Thyroid gland (tissue), 4 donors: ENCODE measurements at places on chromosomes 12 and 14. TPM values are rescaled to one million over a fixed set of nuclear protein-coding genes. Genes with fewer than 3 reads are reported as not detected.

FITM1 gene
- 0.63 TPM for total RNA-seq

GRCh38 chr12:69131077-69131476 lies 108.3 kb upstream of the CPSF6 start:
- no peaks in the 10 kb centered on the region for H3K27me3 ChIP-seq
- no peak overlapping the region for H3K27ac ChIP-seq
- DNase-seq, result no peak

GRCh38 chr12:54196396-54196795 lies 7.6 kb upstream of the SMUG1 start:
- H3K27me3 ChIP-seq, result no peaks in the 10 kb centered on the region
- no peaks in the 10 kb centered on the region for H3K4me1 ChIP-seq
- H3K36me3 ChIP-seq, result no peaks in the 10 kb centered on the region
- H3K27ac ChIP-seq, result no peak overlapping the region

NDRG2 gene
- 152 TPM for total RNA-seq

NOP9 gene
- 22.3 TPM for total RNA-seq

BICDL1 gene
- 52.0 TPM for total RNA-seq

- H3K27me3 ChIP-seq, result no peaks in the 10 kb centered on the region
- H3K27ac ChIP-seq, result no peak overlapping the region
- no peaks in the 10 kb centered on the region for H3K36me3 ChIP-seq
- DNase-seq, result no peak
- H3K4me3 ChIP-seq, result no peak overlapping the region
- H3K4me1 ChIP-seq, result no peaks in the 10 kb centered on the region
Observed at GRCh38 chr12:72365151-72365550, 93.0 kb downstream of the TRHDE start.

DNA sequence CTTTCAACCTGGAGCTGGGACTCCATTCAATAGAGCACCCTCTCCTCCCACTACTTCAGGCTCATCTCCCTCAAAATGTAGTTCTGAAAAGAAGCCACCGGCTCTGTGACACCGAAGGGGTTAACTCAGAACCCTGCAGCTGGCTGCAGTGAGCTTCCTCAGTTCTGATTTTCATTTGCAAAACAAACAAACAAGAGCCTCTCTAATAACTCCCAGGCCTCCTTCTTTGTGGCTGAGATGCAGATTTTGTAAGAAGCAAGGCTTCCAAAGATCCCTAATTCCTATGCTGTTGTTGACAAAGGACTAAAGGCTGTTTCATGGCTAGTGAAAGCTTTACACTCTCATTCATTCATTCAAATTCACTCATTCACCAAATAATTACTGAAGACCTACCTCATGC lies 333.4 kb upstream of the TBX3 start:
- H3K4me3 ChIP-seq, result no peak overlapping the region
- no peaks in the 10 kb centered on the region for H3K4me1 ChIP-seq
- no peak overlapping the region for H3K27ac ChIP-seq
- DNase-seq, result no peak
- H3K27me3 ChIP-seq, result no peaks in the 10 kb centered on the region

TPH2 gene
- total RNA-seq, result not detected

- H3K36me3 ChIP-seq, result no peaks in the 10 kb centered on the region
- DNase-seq, result no peak
- no peak overlapping the region for H3K4me3 ChIP-seq
- no peaks in the 10 kb centered on the region for H3K27me3 ChIP-seq
- no peaks in the 10 kb centered on the region for H3K4me1 ChIP-seq
- no peak overlapping the region for H3K27ac ChIP-seq
Observed at GRCh38 chr14:72709916-72710611, 183.8 kb downstream of the DPF3 start.

HOXC6 gene
- total RNA-seq, result not detected

TMED10 gene
- total RNA-seq, result 389 TPM

DNA sequence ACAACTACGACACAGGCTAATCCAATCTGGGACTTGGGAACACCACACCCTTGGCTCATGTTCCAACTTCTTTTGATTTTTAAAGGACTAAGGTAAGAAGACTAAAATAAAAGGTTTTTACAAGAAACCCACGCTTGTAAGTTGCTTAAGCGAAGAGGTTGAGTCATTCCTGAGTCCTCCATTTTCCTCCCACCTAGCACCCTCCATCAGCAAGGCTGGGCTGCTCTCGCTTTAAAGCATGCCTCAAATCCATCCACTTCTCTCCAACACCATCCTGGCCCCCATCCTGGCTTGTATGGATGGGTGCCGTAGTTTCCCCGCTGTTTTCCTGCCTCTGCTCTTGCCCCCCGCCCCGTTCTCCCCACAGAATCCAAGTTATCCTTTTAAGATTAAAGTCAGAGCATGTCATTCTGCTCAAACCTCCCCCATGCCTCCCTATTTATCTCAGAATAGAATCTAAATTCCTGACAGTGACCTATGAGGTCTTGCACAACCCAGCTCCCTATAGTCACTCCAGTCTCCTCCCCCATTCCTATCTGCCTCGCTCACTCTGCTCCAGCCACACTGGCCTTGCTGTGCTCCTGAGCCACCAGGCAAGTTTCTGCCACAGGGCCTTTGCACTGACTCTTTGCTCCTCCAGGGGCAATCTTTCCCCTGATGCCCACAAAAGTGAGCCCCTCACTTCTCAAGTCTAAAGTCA lies 34.5 kb downstream of the SCARB1 start:
- H3K4me1 ChIP-seq, result peaks cover 6% of the 10 kb centered on the region
- H3K36me3 ChIP-seq, result no peaks in the 10 kb centered on the region
- no peaks in the 10 kb centered on the region for H3K27me3 ChIP-seq
- peak overlapping the region; percentile 81 for H3K27ac ChIP-seq

GRCh38 chr12:132441871-132442863 lies 47.8 kb upstream of the FBRSL1 start:
- DNase-seq, result peak; percentile 34
- H3K4me3 ChIP-seq, result no peak overlapping the region
- H3K4me1 ChIP-seq, result no peaks in the 10 kb centered on the region
- H3K27me3 ChIP-seq, result no peaks in the 10 kb centered on the region

CCDC196 gene
- total RNA-seq, result not detected

GRCh38 chr12:44788731-44789130 lies 87.4 kb downstream of the NELL2 start:
- no peak overlapping the region for H3K27ac ChIP-seq
- no peaks in the 10 kb centered on the region for H3K4me1 ChIP-seq
- no peaks in the 10 kb centered on the region for H3K27me3 ChIP-seq
- H3K4me3 ChIP-seq, result no peak overlapping the region
- no peak for DNase-seq

- H3K27ac ChIP-seq, result no peak overlapping the region
- no peak for DNase-seq
- no peaks in the 10 kb centered on the region for H3K27me3 ChIP-seq
- no peaks in the 10 kb centered on the region for H3K4me1 ChIP-seq
- H3K36me3 ChIP-seq, result no peaks in the 10 kb centered on the region
Observed at GRCh38 chr12:65660096-65660495, 164.2 kb upstream of the HMGA2 start.

GDF3 gene
- total RNA-seq, result not detected

DNA sequence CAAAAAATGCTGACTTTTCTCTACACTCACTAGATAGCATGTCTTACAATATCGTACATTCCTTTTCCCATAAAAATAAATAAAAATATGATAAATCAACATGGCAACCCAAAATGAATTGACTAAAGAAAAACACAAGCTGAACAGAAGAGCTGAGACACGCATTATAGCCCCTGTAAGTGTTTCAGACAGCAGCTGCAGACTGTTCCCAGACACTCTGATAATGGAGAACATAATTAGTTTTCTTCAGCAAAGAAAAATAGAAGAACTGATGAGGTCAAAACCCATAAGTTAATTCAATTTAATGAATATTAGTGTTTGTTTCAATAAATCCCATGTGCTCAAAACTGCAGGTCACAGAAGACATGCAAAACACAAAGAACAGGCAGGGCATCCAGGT lies 23.8 kb downstream of the ST8SIA1 start:
- no peak overlapping the region for H3K27ac ChIP-seq
- no peak for DNase-seq
- H3K4me3 ChIP-seq, result no peak overlapping the region

- no peak overlapping the region for H3K4me3 ChIP-seq
- H3K36me3 ChIP-seq, result no peaks in the 10 kb centered on the region
- H3K27ac ChIP-seq, result no peak overlapping the region
- no peaks in the 10 kb centered on the region for H3K4me1 ChIP-seq
- no peaks in the 10 kb centered on the region for H3K27me3 ChIP-seq
Observed at GRCh38 chr12:9881988-9882387, 699 bp downstream of the KLRF2 start.

- H3K27me3 ChIP-seq, result no peaks in the 10 kb centered on the region
- H3K4me3 ChIP-seq, result no peak overlapping the region
- no peaks in the 10 kb centered on the region for H3K4me1 ChIP-seq
- H3K36me3 ChIP-seq, result peaks cover 37% of the 10 kb centered on the region
- no peak for DNase-seq
- no peak overlapping the region for H3K27ac ChIP-seq
Observed at GRCh38 chr12:6745741-6746525, 7.0 kb downstream of the MLF2 start.

GRCh38 chr12:11730299-11731041 lies 81.0 kb downstream of the ETV6 start:
- no peaks in the 10 kb centered on the region for H3K36me3 ChIP-seq
- H3K4me3 ChIP-seq, result no peak overlapping the region
- peak overlapping the region; percentile 78 for H3K27ac ChIP-seq
- H3K4me1 ChIP-seq, result peaks cover 60% of the 10 kb centered on the region
- DNase-seq, result peak; percentile 80

DNA sequence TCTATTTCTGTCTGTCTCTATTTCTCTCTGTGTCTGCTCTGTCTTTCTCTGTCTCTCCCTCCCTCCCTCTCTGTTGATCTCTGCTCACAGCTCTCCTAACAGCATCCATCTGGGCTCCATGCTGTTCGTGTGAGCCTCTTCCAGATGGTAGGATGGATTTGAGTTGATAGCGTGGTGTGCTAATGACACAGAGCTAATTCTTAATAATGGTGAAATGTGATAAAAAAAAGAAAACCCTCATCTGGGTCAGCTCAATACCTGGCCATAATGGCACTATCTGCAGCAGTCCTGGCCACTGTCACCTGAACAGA lies 96.4 kb downstream of the AACS start:
- H3K4me1 ChIP-seq, result no peaks in the 10 kb centered on the region
- H3K4me3 ChIP-seq, result no peak overlapping the region
- no peaks in the 10 kb centered on the region for H3K27me3 ChIP-seq

DNA sequence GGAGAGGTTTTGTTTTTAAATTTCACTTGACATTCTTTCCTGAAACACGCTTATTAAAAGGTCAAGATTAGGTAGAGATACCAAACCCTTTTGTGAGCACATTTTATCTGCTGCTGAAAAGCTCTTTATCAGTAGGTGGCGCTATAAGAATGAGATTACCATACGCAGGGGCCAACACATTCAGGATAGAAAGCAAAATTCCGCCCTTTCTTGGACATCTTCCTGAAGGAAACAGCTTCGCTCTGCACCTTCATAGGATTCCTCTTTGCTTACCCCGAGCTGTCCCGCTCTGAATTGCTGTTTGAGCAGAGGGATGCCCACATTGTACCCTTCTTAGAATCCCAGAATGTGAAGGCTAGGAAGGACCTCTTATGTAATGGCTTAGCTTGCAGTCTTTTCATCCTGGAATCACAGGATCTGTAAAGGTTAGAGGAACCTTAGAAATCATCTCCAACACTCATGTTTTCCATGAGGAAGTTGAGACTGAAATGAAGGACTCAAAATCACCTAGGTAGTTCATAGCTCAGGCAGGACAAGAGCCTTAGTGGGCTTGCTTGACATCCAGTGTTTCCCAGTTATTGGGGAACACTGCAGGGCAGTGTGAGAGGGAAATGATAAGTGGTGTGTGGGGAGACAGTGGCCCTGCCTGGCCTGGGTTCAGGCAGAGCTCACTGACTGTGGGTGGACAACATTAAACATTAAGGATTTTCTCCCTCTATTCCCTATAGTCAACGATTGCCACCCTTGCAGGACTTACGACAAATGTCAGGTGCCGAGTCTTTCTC lies 38.7 kb upstream of the CRY1 start:
- H3K36me3 ChIP-seq, result no peaks in the 10 kb centered on the region
- H3K4me1 ChIP-seq, result peaks cover 3% of the 10 kb centered on the region
- no peaks in the 10 kb centered on the region for H3K27me3 ChIP-seq
- no peak overlapping the region for H3K4me3 ChIP-seq
- peak overlapping the region; percentile 66 for H3K27ac ChIP-seq

- H3K4me1 ChIP-seq, result no peaks in the 10 kb centered on the region
- no peaks in the 10 kb centered on the region for H3K27me3 ChIP-seq
- no peak for DNase-seq
- no peak overlapping the region for H3K4me3 ChIP-seq
- no peak overlapping the region for H3K27ac ChIP-seq
Observed at GRCh38 chr14:72315714-72316113, 383.5 kb downstream of the RGS6 start.

TMEM19 gene
- total RNA-seq, result 50.0 TPM

SYT10 gene
- total RNA-seq, result not detected

- DNase-seq, result no peak
- H3K36me3 ChIP-seq, result peaks cover 12% of the 10 kb centered on the region
- H3K27ac ChIP-seq, result no peak overlapping the region
- H3K27me3 ChIP-seq, result no peaks in the 10 kb centered on the region
Observed at GRCh38 chr12:56120158-56120846, 2.2 kb downstream of the ZC3H10 start.

GRCh38 chr14:105162669-105162979 lies 6.0 kb downstream of the JAG2 start:
- no peaks in the 10 kb centered on the region for H3K36me3 ChIP-seq
- no peak for DNase-seq
- no peak overlapping the region for H3K27ac ChIP-seq
- H3K27me3 ChIP-seq, result no peaks in the 10 kb centered on the region

DNA sequence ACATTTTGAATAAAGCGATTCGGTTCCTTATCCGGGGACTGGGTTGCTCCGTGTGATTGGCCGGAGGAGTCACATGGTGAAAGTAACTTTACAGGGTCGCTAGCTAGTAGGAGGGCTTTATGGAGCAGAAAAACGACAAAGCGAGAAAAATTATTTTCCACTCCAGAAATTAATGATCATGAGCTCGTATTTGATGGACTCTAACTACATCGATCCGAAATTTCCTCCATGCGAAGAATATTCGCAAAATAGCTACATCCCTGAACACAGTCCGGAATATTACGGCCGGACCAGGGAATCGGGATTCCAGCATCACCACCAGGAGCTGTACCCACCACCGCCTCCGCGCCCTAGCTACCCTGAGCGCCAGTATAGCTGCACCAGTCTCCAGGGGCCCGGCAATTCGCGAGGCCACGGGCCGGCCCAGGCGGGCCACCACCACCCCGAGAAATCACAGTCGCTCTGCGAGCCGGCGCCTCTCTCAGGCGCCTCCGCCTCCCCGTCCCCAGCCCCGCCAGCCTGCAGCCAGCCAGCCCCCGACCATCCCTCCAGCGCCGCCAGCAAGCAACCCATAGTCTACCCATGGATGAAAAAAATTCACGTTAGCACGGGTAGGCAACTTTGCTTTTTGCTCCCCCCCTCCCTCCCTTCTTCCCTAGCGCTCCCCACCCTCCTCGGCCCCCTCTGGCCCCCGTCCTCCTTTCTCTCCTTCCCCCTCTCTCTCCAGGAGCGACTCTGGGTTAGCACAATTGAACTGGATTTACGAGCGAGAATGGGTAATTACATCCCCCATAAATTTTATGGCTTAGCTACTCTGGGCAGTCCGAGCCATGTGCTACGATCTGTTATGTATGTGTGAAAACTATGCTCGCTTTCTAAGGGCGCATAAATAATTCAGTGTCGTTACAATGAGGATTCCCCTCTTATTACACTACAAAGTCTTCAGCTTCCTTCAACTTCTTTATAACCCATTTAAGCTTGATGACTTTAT lies at the start of gene HOXC4:
HOXC4 (plus strand) TSS at position 85 of the 991 bp plus-strand sequence; CDS start at position 173, 88 bp downstream.
- H3K27me3 ChIP-seq, result peaks cover 50% of the 10 kb centered on the region
- H3K4me3 ChIP-seq, result peak within 1 kb of the TSS; percentile 11
- H3K4me1 ChIP-seq, result no peaks in the 10 kb centered on the region
- DNase-seq, result no peak
- H3K36me3 ChIP-seq, result no peaks in the 10 kb centered on the region

HELB gene
- 5.1 TPM for total RNA-seq

GRCh38 chr14:20478894-20479293 lies 9.7 kb downstream of the PNP start:
- H3K4me3 ChIP-seq, result no peak overlapping the region
- H3K27ac ChIP-seq, result no peak overlapping the region
- no peak for DNase-seq
- H3K27me3 ChIP-seq, result no peaks in the 10 kb centered on the region
